ENCODE measurements at places on chromosomes 16 and 17. TPM values are rescaled to one million over a fixed set of nuclear protein-coding genes. Genes with fewer than 3 reads are reported as not detected.

The MT4 gene
- not detected for total RNA-seq

The FBXL16 gene
- total RNA-seq, result under 0.01 TPM

The NLRC5 gene
- 10.6 TPM for total RNA-seq

The CLEC19A gene
- total RNA-seq, result not detected

The GP1BA gene
- not detected for total RNA-seq

The FAM83G gene
- total RNA-seq, result 4.6 TPM

The KLHL10 gene
- 0.16 TPM for total RNA-seq

The HAS3 gene
- 0.69 TPM for total RNA-seq

The LITAF gene
- 76.0 TPM for total RNA-seq

The MRC2 gene
- 210 TPM for total RNA-seq

The CCL23 gene
- total RNA-seq, result not detected

The SEPTIN12 gene
- total RNA-seq, result not detected

The ZNF200 gene
- total RNA-seq, result 6.3 TPM

The STX1B gene
- 3.5 TPM for total RNA-seq

The TNK1 gene
- 0.09 TPM for total RNA-seq

The SLC13A5 gene
- not detected for total RNA-seq

The WNT3 gene
- total RNA-seq, result 0.32 TPM

The QPRT gene
- 41.6 TPM for total RNA-seq

The KRTAP4-8 gene
- total RNA-seq, result not detected

The CDH1 gene
- 0.16 TPM for total RNA-seq

The TCAP gene
- total RNA-seq, result 0.34 TPM

The TMEM101 gene
- 113 TPM for total RNA-seq

The KRTAP4-4 gene
- total RNA-seq, result not detected

The KNOP1 gene
- total RNA-seq, result 10.2 TPM

The KRTAP3-1 gene
- total RNA-seq, result not detected

The CACNG4 gene
- not detected for total RNA-seq

The RFWD3 gene
- 5.5 TPM for total RNA-seq

The KCNJ12 gene
- total RNA-seq, result 0.32 TPM

The CES5A gene
- total RNA-seq, result not detected

The OTOA gene
- total RNA-seq, result under 0.01 TPM

The CLEC3A gene
- total RNA-seq, result not detected

The KRTAP4-6 gene
- total RNA-seq, result not detected
